Non-pigmented ciliary epithelial cell (primary cell): ENCODE measurements at places on chromosomes 4 and X.

GRCh38 chr4:2714061-2714770, 41.9 kb downstream of the TNIP2 start:
- DNase-seq, result peak; percentile 26

- no peak for DNase-seq
Measured at GRCh38 chrX:133742602-133743305, 242.6 kb downstream of the GPC3 start.

- no peak for DNase-seq
Measured at GRCh38 chr4:146285037-146285436, 70.7 kb downstream of the REELD1 start.

- DNase-seq, result no peak
Measured at GRCh38 chr4:85763202-85763601, 288.3 kb downstream of the ARHGAP24 start.

GRCh38 chrX:41189156-41189555, 103.9 kb downstream of the USP9X start:
- no peak for DNase-seq

- no peak for DNase-seq
Measured at GRCh38 chr4:8229331-8229975, 30.4 kb downstream of the SH3TC1 start.

DNA sequence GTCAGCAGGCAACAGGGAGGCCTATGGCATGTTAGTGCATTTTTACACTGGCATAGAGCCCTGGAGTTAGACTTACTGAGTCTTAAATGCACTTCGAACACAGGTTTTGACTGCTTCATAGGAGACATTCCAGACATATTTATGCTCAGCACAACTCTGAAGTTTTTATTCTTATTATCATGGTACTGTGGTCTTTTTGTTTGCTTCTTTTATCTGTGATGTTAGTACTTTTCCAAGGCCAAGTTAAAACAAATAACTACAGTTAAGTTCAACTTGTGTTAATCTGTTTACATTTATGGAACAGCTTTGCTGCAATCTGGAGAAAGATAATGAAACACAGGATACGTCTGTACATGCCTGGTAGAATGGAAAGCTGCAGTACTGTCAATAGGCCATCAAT, 76.5 kb downstream of the COL4A5 start:
- DNase-seq, result no peak

- DNase-seq, result no peak
Measured at GRCh38 chr4:64824591-64824990, 415.3 kb upstream of the TECRL start.
